Posterior vena cava (tissue), 2 donors: ENCODE measurements at places on chromosomes 7 and 10. TPM values are rescaled to one million over a fixed set of nuclear protein-coding genes. Genes with fewer than 3 reads are reported as not detected.
A peak's percentile ranks its signal among the peaks of the same experiment; 100 is the strongest.

Gene STEAP2
- 47.7 TPM for total RNA-seq

GRCh38 chr10:132805599-132805998 is 19.7 kb upstream of the NKX6-2 start:
- DNase-seq = peak; percentile 55

- DNase-seq = no peak
Measured at GRCh38 chr7:22944022-22944421, 69.9 kb downstream of the HYCC1 start.

GRCh38 chr7:37570145-37570544 is 113.4 kb upstream of the GPR141 start:
- no peak for DNase-seq

DNA sequence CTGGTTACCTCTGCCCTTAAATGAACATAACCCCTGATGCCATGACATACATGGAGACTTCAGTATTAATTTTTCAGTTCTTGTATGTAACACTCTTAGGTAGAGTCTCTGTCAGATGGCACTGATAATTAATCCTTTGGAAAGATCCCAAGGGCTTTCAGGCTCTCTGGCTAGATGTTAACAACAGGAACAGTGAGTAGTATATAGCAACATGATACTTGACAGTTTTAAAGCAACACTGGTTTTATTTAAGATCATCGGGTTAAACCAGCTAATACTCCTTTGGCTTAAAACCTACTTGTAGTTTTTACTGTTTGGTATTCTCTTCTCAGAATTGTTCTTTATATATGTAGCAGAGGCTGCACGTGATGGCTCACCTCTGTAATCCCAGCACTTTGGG is 27.3 kb downstream of the AHCYL2 start:
- no peak for DNase-seq

DNA sequence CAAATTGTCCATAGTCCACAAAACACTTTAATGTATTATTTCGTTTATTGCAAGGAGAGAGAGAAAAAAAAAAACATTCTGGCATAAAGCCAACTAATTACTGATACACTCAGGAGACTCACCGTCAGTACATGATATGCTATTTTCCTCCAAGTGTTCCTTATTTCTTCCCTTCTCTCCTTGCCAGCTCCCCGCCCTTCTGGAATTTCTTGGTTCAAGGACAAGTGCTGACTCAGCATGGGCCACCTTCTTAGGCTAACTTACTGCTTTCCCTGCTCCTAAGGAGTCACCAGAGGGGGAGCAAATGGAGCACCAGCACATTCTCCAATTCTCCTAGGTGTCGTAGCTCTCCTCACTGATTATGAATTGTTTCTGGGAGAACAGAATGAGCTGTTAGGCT is 133.8 kb upstream of the HDAC9 start:
- no peak for DNase-seq

DNA sequence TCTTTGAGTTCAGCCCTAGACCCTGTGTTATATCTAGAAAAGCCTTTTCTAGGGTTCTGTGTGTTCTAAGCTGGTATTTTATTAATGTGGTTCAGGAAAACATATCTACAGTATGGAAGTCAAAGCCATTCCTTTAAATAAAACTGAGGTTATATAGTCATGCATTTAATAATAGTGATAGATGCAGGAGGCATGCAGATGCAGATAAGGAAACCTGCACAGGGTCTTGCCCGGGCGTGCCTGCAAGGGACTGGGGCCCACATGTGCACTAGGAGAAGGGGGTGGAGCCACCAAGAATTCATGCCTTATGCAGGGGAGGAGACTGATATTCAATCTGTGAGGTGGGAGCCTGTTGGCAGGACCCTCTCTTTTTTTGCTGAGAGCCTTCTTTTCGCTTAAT is 171.5 kb downstream of the PRPF18 start:
- no peak for DNase-seq
